Epithelial cell of esophagus (primary cell): ENCODE measurements at places on chromosomes 5 and 9.
A peak's percentile ranks its signal among the peaks of the same experiment; 100 is the strongest.

- no peak for DNase-seq
These were observed 22.8 kb downstream of the FPGS start for GRCh38 chr9:127825319-127826051.

- no peak for DNase-seq
These were observed 67.7 kb upstream of the UBTD2 start for GRCh38 chr5:172351240-172351778.

GRCh38 chr9:127898433-127899127, 823 bp downstream of the ST6GALNAC6 start:
- DNase-seq: peak; percentile 63

GRCh38 chr5:139108063-139108824, 89.9 kb downstream of the SIL1 start:
- no peak for DNase-seq

DNA sequence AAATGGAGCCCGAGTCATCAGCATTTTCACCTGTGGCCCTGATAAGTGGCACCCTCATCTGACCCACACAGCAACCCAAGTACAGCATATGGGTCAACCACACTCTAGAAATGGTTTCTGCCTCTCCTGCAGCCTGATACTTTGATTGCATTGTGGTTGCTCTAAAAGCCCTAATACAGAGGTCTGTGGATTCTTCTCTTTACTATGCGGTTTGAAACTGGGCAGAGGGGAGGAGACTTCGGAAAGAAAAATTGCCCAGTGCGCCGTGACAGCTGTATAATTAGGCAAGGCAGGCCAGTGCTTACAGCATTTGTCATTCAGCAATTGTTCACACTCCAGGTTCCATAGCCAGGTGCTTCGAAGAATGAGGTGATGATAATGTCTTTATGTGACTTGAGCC, 361.0 kb downstream of the NFIB start:
- no peak for DNase-seq

- DNase-seq: no peak
These were observed 4.8 kb upstream of the NRARP start for GRCh38 chr9:137306850-137307254.

DNA sequence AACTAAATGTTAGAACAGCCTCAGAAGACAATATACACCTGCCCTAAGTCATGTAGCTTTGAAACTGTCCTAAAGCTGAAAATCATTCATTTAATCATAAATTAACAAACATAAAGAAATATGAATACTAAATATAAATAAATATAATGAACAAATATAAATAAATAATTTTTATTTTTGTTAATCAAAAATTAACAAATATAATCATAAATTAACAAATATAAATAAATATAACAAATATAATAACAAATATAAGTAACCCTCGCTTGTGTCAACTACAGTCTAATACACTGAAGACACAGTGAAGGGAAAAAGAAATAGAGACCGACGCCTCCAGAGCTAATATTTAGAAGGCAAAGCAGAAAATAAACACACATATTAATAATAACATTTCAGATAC, 527.3 kb downstream of the CYLC2 start:
- DNase-seq: no peak

GRCh38 chr5:181245427-181246275, 1.9 kb upstream of the RACK1 start:
- DNase-seq: peak; percentile 29

DNA sequence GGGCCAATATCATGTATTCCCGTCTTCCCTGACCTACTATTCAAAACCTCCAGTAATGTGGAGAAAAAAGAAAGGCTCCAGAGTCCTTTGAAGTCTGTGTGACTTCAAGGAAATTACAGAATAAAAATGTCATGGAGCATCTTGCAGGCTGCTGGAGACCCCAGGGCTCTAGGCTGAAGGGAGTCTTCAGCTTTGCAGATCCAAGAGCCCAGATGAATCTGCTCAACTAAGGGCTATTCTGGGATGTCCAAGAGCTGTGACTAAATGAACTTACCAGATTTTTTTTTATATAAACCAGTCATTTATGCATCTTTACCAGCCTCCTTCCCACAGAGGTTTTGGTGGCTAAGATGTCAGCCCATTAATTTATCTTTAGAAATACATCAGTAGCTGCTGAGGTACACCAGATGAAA, 167.3 kb downstream of the MUSK start:
- DNase-seq: no peak

- peak; percentile 63 for DNase-seq
These were observed 929.9 kb downstream of the TLE4 start for GRCh38 chr9:80501635-80502034.

GRCh38 chr9:14418301-14418940, 104.5 kb upstream of the NFIB start:
- no peak for DNase-seq
